HFFc6 (cell line): ENCODE measurements at places on chromosomes 4 and X. TPM values are rescaled to one million over a fixed set of nuclear protein-coding genes. Genes with fewer than 3 reads are reported as not detected.
A peak's percentile ranks its signal among the peaks of the same experiment; 100 is the strongest.

GRCh38 chrX:37825215-37825842 lies 22.0 kb downstream of the DYNLT3 start:
- DNase-seq = peak; percentile 18

- peak; percentile 7 for DNase-seq
Measured at GRCh38 chr4:176584031-176584606, 208.6 kb downstream of the VEGFC start.

DNA sequence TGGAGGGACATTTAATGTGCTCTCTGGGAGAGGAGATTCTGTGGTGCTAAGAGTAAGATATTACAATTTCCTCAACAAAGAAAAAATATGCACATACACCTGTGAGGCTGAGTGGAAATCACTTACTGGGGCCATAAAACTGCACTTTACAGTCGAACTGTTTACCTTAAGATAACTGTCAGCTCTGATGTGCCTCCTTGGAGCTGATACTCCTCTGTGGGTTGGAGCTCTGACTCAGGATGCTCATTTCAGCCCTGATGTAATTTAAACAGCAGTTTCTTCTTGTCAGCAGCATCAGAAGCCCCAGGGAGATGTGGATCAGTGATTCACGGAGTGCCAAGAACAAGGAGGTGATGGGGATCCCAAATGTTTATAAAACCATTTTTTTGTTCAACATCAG lies 241.9 kb upstream of the SFRP2 start:
- DNase-seq = no peak

DNA sequence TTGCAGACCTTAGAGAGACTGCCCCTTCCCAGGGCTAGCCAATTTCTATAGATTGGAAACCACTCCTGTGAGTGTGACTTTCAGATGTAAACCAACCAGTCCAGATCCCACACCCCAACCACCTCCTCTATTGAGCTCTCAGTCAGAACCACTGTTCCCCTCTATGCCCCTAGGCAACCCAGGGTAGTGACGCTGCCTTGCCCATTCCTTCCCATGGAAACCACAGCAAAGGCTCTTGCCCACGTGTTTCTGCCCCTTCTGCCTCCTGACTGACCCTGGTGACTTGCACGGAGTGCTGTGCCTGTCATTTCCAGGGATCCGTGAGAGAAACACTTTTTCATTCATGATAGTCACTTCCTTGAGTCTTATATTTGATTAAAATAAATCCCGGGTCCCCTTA lies 32.4 kb downstream of the CYTL1 start:
- no peak for DNase-seq

DNA sequence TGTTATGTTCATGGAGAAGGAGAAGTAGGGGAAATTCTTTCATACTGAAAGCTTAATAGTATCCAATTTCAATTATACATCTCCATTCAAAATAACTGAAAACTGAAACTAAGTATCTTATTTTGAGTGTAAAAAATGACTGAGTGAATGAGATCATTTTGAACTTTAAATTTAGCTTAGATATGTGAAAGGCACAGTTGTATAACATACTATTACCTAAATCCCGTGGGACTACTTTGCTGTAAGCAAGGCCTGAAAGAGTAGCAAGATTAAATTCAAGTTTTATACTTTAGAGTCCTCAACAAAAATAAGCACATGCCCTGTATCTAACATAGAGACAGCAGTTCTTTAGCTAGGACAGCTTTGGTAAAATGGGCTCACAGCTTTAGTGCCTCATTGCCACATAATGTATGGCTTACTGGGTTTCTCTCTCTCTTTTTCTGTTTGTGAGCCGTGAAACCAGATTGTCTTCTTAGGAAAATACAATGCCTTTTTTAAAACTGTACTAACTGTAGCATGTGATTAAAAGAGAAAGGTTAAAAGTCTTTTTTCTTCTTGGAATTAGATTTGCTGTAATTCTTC lies 43.2 kb downstream of the GSTCD start:
- no peak for DNase-seq

GRCh38 chr4:114383721-114384120 lies 214.9 kb upstream of the UGT8 start:
- peak; percentile 86 for DNase-seq

DNA sequence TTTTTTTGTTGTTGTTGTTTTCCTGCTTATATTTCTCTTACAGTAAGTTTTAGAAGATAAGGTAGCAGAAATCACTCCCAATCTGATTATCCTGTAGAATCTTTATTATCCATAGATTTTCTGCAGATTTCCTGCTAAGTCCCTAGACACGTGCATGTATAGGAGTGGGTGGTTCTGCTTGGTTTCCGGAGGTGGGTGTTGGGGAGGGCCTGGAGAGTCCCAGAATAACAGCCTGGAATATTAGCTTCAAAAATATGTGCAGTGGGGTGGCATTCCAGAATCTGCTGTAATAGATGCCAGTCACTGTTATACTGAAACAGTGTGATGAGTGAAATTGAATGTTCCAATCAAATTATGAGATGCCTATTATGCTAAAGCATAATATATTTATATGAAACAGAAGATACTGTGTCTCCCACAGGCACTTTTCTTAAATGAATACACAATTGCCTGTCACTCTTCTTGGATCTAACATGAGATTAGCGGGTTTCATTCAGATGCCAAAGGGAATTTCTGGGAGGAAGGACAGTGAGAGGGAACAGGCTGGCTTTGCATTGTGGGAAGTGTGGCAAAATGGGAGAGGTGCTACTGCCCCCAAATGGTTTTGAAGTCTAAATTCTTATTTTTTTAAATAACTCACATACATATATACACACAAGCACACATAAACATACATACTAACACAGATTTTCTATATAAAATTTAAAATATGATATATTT lies 37.6 kb downstream of the C4orf50 start:
- DNase-seq = no peak

DNA sequence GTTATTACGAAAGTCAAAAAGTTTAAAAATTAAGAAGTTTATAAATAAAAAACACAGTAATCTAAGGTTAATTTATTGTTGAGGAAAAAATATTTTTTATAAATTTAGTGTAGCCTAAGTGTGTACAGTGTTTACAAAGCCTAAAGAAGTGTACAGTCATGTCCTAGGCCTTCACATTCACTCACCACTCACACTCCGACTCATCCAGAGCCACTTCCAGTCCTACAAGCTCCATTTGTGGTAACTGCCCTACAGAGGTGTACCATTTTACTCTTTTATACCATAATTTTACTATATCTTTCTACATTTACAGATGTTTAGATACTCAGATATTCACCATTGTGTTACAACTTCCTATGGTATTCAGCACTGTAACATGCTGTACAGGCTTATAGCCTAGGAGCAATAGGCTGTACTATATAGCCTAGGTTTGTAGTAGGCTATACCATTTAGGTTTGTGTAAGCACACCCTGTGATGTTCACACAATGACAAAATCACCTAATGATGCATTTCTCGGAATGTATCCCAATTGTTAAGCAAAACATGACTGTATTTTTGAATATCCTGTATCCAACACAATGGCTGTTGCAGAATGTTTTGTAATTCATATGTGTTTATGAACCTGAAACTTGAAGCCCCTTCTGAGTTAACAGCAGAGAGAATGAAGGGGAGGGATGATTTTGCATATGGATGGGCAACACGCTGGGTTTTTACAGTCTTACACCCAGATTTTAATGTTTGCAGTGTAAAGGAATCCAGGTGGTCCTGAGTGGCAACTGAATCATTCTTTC lies 3.1 kb downstream of the PPBP start:
- DNase-seq = peak; percentile 28

GRCh38 chr4:185726931-185727330 lies 85.1 kb downstream of the SORBS2 start:
- peak; percentile 10 for DNase-seq

GRCh38 chr4:78691971-78692821 lies 84.0 kb upstream of the BMP2K start:
- DNase-seq = no peak

- peak; percentile 94 for DNase-seq
Measured at GRCh38 chr4:182929296-182929695, 12.1 kb upstream of the DCTD start.

- no peak for DNase-seq
Measured at GRCh38 chr4:25803720-25804225, 59.0 kb downstream of the SEL1L3 start.

DNA sequence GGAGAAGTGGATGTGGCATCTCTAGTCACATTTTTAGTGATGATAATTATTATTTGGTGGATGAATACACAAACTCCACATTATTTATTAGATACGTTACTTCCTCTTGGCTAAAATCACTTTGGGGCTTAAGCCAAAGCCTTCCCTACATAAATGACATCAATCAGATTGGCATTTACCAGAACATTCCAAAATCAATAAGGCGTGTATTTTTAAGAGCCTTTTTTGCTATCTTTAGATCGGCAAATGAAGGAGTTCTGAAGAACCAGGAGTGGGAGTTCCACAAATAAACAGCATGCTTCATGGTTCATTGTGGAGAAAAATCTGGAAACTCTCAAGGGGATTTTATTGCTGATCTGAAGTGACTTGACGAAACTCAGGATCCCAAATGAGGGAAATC lies 89.7 kb downstream of the AMELX start:
- DNase-seq = no peak

DNA sequence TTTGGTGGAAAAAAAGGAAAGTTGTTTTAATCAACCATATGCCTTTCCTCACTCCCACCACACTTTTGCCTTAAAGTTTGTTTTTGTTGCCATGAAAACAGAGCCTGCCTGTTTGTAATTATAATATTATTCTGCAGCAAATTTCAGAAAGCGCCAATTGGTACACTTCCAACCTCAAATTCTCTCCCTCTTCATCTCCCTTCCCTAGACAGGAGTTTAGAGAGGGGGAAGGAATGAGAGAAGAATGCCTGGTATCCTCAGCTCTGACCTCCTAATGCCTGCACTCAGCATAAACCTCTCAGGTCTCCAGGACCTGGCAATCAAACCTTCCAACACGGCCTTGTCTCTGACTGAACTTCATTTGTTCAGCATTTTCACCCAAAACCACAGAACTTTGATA lies 138.4 kb upstream of the HCCS start:
- DNase-seq = no peak

GRCh38 chr4:79290376-79290775 lies 35.5 kb downstream of the NAA11 start:
- no peak for DNase-seq

DNA sequence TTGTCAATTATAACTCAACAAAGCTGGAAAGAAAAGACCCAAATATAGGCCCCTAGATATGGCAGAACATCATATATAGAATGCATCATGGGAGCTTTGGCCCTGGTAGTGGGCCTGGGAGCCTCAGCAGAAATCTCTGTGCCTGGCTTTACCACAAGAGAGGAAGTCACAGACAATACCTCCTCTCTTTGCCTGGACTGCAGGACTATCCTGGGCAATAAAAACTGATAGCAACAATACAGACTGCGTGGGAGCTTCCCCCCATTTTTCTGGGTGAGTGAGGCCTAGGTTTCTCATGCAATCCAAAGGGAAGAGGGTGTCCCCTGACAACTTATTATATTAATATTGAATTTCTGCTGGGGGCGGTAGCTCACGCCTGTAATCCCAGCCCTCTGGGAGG lies 64.0 kb upstream of the NFKB1 start:
- DNase-seq = no peak

GRCh38 chr4:148022975-148023374 lies 291.1 kb downstream of the ARHGAP10 start:
- no peak for DNase-seq

DNA sequence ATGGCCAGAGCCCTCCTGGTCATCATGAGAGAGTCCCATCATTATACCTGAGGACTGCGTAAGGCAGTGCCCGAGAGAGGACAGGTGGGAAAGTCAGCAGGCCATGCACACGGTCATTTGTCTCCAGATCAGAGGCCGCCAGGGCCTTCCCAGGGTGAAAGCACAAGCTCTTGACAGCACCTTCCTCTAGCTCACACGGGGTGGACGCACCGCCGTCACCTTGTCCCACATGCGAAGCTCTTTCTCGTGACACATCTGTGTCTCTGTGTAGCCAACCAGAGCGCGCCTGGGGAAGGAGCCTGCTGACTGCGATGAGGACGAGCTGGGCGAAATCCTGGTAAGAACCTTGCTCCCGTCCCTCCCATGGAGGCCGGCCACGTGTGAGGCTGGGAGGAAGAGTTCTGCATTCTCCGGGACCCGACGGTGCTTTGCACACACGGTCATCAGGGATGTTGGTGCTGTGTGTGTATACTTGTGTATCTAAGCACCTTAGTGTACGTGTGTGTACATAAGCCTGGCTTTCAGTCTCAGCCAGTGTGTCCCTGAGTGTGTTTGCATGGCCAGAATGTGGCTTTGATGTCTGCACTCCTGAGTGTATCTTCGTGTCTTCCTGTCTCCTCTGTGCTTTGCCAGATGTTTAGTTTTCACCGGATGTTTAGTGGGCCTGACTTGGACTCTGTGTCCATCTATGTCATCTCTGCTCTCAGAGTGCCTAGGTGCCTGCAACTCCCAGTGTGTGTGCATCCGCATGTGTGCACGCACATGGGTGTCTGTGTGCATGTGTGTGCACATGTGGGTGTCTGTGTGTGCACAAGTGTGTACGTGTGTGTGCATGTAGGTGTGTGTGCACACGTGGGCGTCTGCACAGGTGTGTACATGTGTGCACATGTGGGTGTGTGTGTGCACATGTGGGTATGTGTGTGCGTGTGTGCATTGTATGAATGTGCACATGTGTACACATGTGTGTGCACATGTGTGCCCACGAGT lies 15.1 kb downstream of the ATP5ME start:
- DNase-seq = no peak

- DNase-seq = no peak
Measured at GRCh38 chr4:14719053-14719452, 283.2 kb upstream of the CPEB2 start.

NDP gene
- total RNA-seq = 0.09 to 0.50 TPM (median 0.16 TPM) in 3 replicates

LRIT3 gene
- 0.05 TPM in 1 of 3 replicates, not detected in the others for total RNA-seq

ZC4H2 gene
- total RNA-seq = 6.4 to 7.7 TPM (median 6.5 TPM) in 3 replicates

MAGEB16 gene
- total RNA-seq = not detected in 3 replicates

TBC1D9 gene
- 16.3 to 18.9 TPM (median 16.8 TPM) in 3 replicates for total RNA-seq

PAGE1 gene
- total RNA-seq = not detected in 3 replicates

VCX3B gene
- total RNA-seq = not detected in 3 replicates
